ENCODE measurements at places on chromosomes 7 and 10. TPM values are rescaled to one million over a fixed set of nuclear protein-coding genes. Genes with fewer than 3 reads are reported as not detected.

GRCh38 chr7:151705636-151706276 lies 171.2 kb downstream of the PRKAG2 start:
- no peaks in the 10 kb centered on the region for H3K27me3 ChIP-seq
- DNase-seq, result no peak
- no peak overlapping the region for H3K27ac ChIP-seq
- H3K4me3 ChIP-seq, result no peak overlapping the region
- no peaks in the 10 kb centered on the region for H3K4me1 ChIP-seq

Gene ZNF853
- polyA plus RNA-seq, result 0.34 TPM

DNA sequence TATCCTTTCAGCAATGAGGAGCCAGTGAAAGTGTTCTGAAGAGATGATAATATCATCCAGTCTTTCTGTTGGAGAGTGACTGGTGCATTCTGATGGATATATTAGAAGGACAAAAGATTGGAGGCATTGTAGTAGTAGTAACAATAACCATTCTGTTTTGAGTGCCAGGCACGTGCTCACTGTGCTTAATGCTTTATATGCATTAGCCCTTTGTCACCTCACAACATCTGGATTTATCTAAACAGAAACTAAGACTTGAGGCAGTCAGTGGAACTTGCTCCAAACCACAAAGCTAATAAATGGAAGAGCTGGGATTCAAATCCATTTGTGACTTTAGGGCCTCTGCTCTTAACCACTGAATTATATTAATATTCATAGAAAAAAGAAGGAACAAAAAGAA lies 84.5 kb upstream of the OIT3 start:
- no peak overlapping the region for H3K27ac ChIP-seq
- H3K4me1 ChIP-seq, result no peaks in the 10 kb centered on the region
- DNase-seq, result no peak
- no peaks in the 10 kb centered on the region for H3K36me3 ChIP-seq

DNA sequence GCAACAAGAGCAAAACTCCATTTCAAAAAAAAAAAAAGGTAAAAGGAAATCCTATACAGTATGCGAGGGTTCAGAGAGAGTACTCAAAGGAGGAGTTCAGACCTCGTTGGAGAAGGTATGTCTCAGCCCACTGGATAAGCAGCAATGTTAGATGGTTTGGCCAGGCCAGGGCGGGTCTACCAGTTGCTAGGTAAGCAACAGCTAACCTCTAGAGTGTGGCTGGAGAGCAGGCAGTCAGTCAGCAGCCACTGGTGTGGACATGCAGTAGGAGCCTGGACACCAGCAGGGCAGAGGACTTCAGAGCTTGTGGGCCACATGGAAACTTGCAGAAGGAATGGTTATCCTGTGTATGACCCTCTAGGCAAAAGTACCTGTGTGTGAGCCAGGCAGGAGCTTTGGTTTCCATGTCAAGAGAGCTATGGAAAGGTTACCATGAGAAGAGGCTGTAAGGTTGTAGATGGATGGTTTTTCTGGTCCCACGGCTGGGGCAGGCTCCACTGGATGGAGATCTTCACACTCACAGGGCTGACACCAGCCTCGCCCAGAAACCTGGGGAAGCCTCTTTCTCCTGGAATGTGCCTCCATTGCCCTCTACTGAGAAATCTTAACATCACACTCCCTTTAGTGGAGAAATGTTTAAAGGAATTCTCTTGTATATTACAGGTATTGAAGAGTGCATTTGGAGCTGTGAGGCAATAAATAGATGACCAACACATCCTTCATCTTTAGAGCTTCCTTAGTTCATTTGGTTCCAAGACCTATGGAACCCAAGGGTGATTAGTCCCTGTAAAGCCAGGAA lies 63.6 kb downstream of the CCDC186 start:
- H3K27me3 ChIP-seq, result no peaks in the 10 kb centered on the region
- no peaks in the 10 kb centered on the region for H3K36me3 ChIP-seq
- no peak overlapping the region for H3K27ac ChIP-seq
- no peaks in the 10 kb centered on the region for H3K4me1 ChIP-seq

DNA sequence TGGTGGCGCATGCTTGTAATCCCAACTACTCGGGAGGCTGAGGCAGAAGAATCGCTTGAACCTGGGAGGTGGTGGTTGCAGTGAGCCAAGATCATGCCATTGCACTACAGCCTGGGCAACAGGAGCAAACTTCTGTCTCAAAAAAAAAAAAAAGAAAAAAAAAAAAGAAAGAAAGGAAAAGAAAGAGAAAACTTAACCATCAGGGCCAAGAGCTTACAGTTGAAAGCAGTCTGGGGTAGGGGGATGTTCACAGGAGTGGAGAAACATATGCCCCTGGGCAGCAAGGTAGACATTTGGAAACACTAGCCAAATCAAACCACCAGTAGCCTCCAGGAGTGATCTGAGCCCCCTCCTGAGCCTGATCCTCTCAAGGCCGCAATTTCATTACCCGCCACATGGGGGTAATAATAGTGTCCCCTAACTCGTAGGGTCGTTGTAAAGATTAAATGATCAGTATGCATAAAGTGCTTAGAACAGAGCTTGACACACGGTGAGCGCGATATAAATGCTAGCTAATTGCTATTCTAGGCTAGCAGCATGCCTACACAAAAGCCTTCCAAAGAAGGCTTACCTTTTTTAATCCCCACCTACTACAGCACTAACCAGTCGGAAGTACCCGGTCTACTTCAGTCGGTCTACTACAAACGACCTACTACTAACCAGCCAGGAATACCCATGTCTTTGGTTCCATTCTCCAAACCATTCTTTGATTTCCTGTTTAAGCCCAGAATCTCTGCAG lies 274.3 kb upstream of the NEBL start:
- no peak overlapping the region for H3K27ac ChIP-seq
- no peak for DNase-seq
- H3K4me1 ChIP-seq, result no peaks in the 10 kb centered on the region
- H3K4me3 ChIP-seq, result no peak overlapping the region
- H3K27me3 ChIP-seq, result peaks cover 6% of the 10 kb centered on the region

- no peaks in the 10 kb centered on the region for H3K36me3 ChIP-seq
- H3K27me3 ChIP-seq, result no peaks in the 10 kb centered on the region
- DNase-seq, result no peak
- no peaks in the 10 kb centered on the region for H3K4me1 ChIP-seq
- no peak overlapping the region for H3K4me3 ChIP-seq
Measured at GRCh38 chr10:88755753-88756152, 4.1 kb upstream of the LIPN start.

GRCh38 chr10:606762-607544 lies 82.5 kb downstream of the DIP2C start:
- H3K36me3 ChIP-seq, result no peaks in the 10 kb centered on the region
- H3K4me3 ChIP-seq, result no peak overlapping the region
- H3K4me1 ChIP-seq, result no peaks in the 10 kb centered on the region
- H3K27me3 ChIP-seq, result no peaks in the 10 kb centered on the region

GRCh38 chr7:79785556-79785955 lies 332.1 kb upstream of the MAGI2 start:
- no peaks in the 10 kb centered on the region for H3K27me3 ChIP-seq
- H3K36me3 ChIP-seq, result no peaks in the 10 kb centered on the region
- H3K4me3 ChIP-seq, result no peak overlapping the region
- DNase-seq, result no peak
- H3K4me1 ChIP-seq, result no peaks in the 10 kb centered on the region
- no peak overlapping the region for H3K27ac ChIP-seq

Gene PNLIPRP2
- polyA plus RNA-seq, result not detected

Gene GIMAP1
- 69.2 TPM for polyA plus RNA-seq

GRCh38 chr10:93452143-93452542 lies 30.0 kb downstream of the MYOF start:
- no peaks in the 10 kb centered on the region for H3K36me3 ChIP-seq
- no peaks in the 10 kb centered on the region for H3K27me3 ChIP-seq
- H3K4me3 ChIP-seq, result no peak overlapping the region
- no peak overlapping the region for H3K27ac ChIP-seq
- DNase-seq, result no peak
- H3K4me1 ChIP-seq, result peaks cover 4% of the 10 kb centered on the region

- H3K27me3 ChIP-seq, result no peaks in the 10 kb centered on the region
- no peak overlapping the region for H3K27ac ChIP-seq
- no peak for DNase-seq
- H3K4me3 ChIP-seq, result no peak overlapping the region
Measured at GRCh38 chr10:110848106-110848505, 23.6 kb upstream of the PDCD4 start.

- no peak overlapping the region for H3K4me3 ChIP-seq
- H3K36me3 ChIP-seq, result no peaks in the 10 kb centered on the region
- DNase-seq, result no peak
- peaks cover 11% of the 10 kb centered on the region for H3K4me1 ChIP-seq
- no peak overlapping the region for H3K27ac ChIP-seq
- H3K27me3 ChIP-seq, result peaks cover 13% of the 10 kb centered on the region
Measured at GRCh38 chr10:84197643-84198042, 3.3 kb downstream of the CDHR1 start.

- no peak overlapping the region for H3K27ac ChIP-seq
- no peaks in the 10 kb centered on the region for H3K4me1 ChIP-seq
- no peak for DNase-seq
- H3K4me3 ChIP-seq, result no peak overlapping the region
Measured at GRCh38 chr7:8567626-8568025, 134.2 kb downstream of the NXPH1 start.

- H3K27ac ChIP-seq, result no peak overlapping the region
- H3K36me3 ChIP-seq, result peaks cover 4% of the 10 kb centered on the region
- no peak overlapping the region for H3K4me3 ChIP-seq
- peaks cover 20% of the 10 kb centered on the region for H3K4me1 ChIP-seq
- no peaks in the 10 kb centered on the region for H3K27me3 ChIP-seq
Measured at GRCh38 chr7:978049-978346, 2.6 kb upstream of the COX19 start.

GRCh38 chr10:88392222-88392621 lies 190.9 kb downstream of the RNLS start:
- H3K36me3 ChIP-seq, result no peaks in the 10 kb centered on the region
- no peaks in the 10 kb centered on the region for H3K27me3 ChIP-seq
- DNase-seq, result peak; percentile 26
- peaks cover 42% of the 10 kb centered on the region for H3K4me1 ChIP-seq

GRCh38 chr10:10078446-10078845 lies 939.2 kb upstream of the CELF2 start:
- DNase-seq, result no peak
- no peaks in the 10 kb centered on the region for H3K4me1 ChIP-seq
- H3K4me3 ChIP-seq, result no peak overlapping the region
- H3K27me3 ChIP-seq, result no peaks in the 10 kb centered on the region
- no peak overlapping the region for H3K27ac ChIP-seq
- H3K36me3 ChIP-seq, result no peaks in the 10 kb centered on the region

DNA sequence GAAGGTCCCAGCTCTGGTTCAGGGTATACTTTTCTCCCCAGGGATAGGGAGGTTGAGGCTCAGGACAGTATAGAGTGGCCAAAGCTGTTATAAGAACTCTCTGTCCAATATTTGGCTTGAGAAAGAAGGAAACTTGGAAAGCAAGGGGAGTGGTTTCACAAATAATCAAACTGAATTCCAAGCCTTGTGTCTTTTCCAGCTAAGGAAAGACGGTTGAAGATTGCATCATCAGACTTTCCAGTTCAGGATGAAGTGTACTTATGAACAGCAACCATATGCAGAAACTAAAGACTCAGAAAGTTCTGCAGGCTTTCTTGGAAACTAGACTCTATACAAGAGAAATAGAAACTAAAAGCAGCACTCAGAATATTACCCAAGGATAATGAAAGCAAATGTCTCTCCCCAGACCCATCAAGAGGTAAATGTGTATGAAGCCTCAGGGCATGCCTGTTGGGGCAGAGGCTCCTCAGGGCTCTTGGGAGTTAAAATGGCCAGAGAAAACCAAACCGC lies 46.4 kb downstream of the RAMP3 start:
- H3K27ac ChIP-seq, result no peak overlapping the region
- H3K36me3 ChIP-seq, result no peaks in the 10 kb centered on the region
- peaks cover 13% of the 10 kb centered on the region for H3K4me1 ChIP-seq
- no peak overlapping the region for H3K4me3 ChIP-seq

GRCh38 chr10:49312246-49312869 lies 13.4 kb downstream of the C10orf71 start:
- H3K27ac ChIP-seq, result no peak overlapping the region
- peaks cover 16% of the 10 kb centered on the region for H3K4me1 ChIP-seq
- no peak for DNase-seq
- no peaks in the 10 kb centered on the region for H3K27me3 ChIP-seq
- no peak overlapping the region for H3K4me3 ChIP-seq
- H3K36me3 ChIP-seq, result no peaks in the 10 kb centered on the region

GRCh38 chr10:76763376-76763775 lies 874.2 kb downstream of the KCNMA1 start:
- H3K27me3 ChIP-seq, result no peaks in the 10 kb centered on the region
- no peak for DNase-seq
- no peaks in the 10 kb centered on the region for H3K36me3 ChIP-seq
- H3K4me3 ChIP-seq, result no peak overlapping the region

DNA sequence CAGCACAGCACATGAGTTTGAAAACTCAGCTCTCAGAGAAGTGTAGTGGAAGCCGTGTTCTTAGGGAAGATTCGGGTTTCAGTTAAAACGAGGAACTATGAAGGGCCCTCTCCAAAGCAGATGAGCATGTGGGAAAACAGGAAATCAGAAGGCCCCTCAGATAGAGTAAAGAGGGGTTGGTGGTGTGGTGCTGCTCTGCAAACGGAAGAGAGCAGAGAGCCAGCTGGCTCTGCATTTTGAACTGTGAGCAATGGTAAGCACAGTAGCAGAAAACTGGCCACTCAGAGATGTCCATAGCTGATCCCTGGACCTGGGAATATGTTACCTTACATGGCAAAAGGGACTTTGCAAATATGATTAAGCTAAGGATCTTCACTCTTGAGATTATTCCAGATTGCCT lies 27.9 kb upstream of the CUL1 start:
- no peak overlapping the region for H3K27ac ChIP-seq
- H3K27me3 ChIP-seq, result no peaks in the 10 kb centered on the region
- H3K4me1 ChIP-seq, result no peaks in the 10 kb centered on the region
- H3K4me3 ChIP-seq, result no peak overlapping the region
- no peaks in the 10 kb centered on the region for H3K36me3 ChIP-seq

GRCh38 chr10:50360077-50360850 lies 108.9 kb upstream of the ASAH2 start:
- H3K27me3 ChIP-seq, result no peaks in the 10 kb centered on the region
- peaks cover 10% of the 10 kb centered on the region for H3K4me1 ChIP-seq
- H3K4me3 ChIP-seq, result no peak overlapping the region
- no peaks in the 10 kb centered on the region for H3K36me3 ChIP-seq
- no peak overlapping the region for H3K27ac ChIP-seq

- H3K4me1 ChIP-seq, result peaks cover 16% of the 10 kb centered on the region
- H3K27ac ChIP-seq, result no peak overlapping the region
- no peak for DNase-seq
- H3K4me3 ChIP-seq, result no peak overlapping the region
Measured at GRCh38 chr7:23476286-23477156, 6.2 kb upstream of the IGF2BP3 start.

DNA sequence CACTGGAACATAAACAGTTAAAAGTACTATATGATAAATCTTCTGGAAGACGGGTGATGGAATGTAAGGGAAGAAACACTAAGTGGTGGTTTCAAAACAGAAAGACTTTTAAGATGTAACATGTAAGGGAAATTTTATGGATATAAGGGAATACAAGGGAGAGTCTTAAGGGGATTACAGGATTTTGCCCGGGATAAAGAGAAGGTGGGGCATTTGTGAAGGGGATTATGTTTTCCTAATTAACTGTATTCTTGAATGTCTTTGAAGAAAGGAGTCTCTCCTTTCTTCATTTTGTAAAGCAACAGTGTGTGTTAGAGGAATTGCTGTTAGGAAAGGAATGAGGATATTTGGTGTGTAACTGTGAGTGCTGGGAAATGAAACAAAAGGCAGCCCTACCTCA lies 745.2 kb downstream of the AUTS2 start:
- no peak overlapping the region for H3K4me3 ChIP-seq
- DNase-seq, result no peak
- H3K27ac ChIP-seq, result no peak overlapping the region
- H3K4me1 ChIP-seq, result peaks cover 11% of the 10 kb centered on the region
- H3K36me3 ChIP-seq, result no peaks in the 10 kb centered on the region

Gene PAPSS2
- 0.15 TPM for polyA plus RNA-seq

Measured in CD4-positive, alpha-beta memory T cell (primary cell).